Stimulated activated CD4-positive, alpha-beta T cell treated with anti-CD3 and anti-CD28 coated beads, Interleukin-1b, Interleukin-23, amount 100 ng/mL, for 1 hour (primary cell): ENCODE measurements at places on chromosomes 6 and 20.

- no peak for DNase-seq
Measured at GRCh38 chr20:29497261-29497671, 1760.2 kb upstream of the DEFB115 start.

DNA sequence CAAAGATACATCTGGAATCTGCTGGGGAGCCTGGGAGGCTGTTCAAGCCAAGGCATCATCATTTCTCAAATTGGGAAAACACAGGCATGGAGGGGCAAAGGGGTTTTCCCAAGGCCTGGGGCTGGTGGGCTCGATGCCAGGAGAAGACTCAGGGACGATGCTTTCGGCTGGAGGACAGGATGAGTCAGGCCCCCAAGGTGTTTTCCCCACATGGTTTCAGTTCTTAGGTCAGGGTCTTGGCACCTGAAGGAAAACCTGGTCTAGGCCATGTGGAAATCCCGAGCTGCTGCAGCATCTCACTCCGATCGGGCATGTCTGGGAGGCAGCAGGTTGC, 348.1 kb downstream of the CDC5L start:
- DNase-seq: no peak

- DNase-seq: no peak
Measured at GRCh38 chr6:81895511-81896185, 143.2 kb upstream of the TENT5A start.

GRCh38 chr20:23358923-23359593, 2.9 kb upstream of the GZF1 start:
- DNase-seq: no peak

GRCh38 chr6:93784794-93785693, 365.7 kb upstream of the EPHA7 start:
- no peak for DNase-seq

GRCh38 chr6:114419175-114419574, 76.4 kb upstream of the HS3ST5 start:
- no peak for DNase-seq

DNA sequence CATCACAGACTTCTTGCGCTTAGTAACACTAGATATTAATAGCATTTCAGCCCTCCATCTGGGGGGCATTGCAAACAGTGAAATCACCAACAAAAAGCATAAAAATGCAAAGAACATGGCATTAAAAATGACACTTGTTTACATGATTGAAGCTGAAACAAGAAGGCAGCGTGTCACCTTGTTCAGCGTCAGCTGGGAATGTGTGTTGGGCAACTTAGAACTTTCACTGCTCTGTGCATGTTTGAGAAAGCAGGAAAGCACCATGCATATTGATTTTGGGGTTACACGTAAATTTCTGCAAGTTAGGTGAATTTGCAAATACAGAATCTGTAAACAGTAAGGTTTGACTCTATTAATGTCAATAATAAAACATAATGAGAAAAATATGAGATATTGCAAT, 162.9 kb downstream of the SOX4 start:
- DNase-seq: no peak

DNA sequence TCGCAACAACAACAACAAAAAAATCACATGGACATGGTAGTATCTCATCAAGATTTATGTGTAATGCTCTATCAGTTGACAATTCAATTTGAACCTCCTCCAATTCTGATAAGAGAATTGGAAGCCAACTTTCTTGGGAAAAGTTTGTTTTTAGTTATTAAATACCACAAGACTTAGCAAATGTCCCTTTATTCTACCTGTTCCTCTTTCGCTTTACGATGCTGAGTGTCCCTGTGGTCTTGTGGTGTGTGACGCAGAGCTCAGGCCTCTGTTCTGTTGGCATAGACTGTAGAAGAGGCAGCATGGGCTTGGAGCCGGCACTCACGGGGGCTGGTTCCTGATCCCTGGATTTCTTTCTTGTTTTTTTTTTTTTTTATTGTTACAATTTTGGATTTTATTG, 76.7 kb downstream of the PSMB1 start:
- DNase-seq: no peak
